ENCODE measurements at places on chromosomes 16 and 17.

GRCh38 chr17:73137376-73137775, 27.4 kb upstream of the SSTR2 start:
- DNase-seq: no peak

GRCh38 chr17:35214631-35215273, 20.6 kb upstream of the SLC35G3 start:
- DNase-seq: no peak

GRCh38 chr17:18948476-18949006, 3.4 kb upstream of the SLC5A10 start:
- DNase-seq: no peak

DNA sequence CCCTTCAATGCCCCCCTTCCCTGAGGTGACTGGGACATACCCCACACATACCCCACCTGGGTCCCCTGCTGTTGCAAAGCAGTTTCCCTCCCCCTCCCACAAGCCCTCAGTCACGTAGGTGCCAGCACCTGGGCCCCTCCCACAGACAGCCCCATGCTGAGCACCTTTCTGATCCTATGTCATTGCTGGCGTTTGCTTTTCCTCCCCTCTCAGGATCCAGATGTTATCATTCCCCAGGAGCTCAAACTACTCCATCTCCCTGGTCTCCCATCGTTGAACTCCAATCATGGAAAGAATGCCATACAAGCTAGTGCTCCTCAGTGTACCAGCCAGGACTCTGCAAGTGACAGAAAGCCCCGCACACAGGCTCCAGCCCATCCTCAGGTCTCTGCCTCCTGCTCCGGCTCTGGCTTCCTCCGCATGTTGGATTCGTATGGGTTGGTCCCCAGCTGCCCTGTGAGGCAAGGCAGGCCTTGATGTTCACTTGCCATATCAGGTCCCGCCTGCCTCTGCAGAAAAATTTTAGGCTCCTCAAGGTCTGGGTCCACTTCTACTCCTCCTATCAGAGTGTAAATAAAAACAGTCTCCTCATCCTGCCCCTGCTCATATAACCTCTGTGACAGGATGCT, 31.4 kb upstream of the MED9 start:
- no peak for DNase-seq

GRCh38 chr16:6484935-6485334, 847.7 kb upstream of the RBFOX1 start:
- no peak for DNase-seq

DNA sequence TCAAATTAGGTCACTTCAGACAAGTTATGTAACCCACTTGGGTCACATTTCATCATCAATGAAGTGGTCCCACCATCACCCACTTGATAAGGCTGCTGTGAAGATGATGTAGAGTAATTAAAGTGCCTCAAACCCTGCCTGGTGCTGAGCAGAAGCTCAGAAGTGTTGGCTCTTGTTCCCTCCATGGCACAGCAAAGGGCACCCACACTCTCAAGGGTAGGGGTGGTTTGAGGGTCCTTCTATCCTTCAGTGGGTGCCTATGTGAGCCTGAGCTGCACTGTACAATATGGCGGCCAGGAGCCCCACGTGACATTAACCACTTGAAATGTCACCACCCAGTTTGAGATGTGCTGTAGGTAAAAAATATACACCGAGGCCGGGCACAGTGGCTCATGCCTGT, 71.5 kb downstream of the CYTH1 start:
- no peak for DNase-seq

- peak; percentile 82 for DNase-seq
Observed at GRCh38 chr17:82236142-82236971, 7.5 kb downstream of the SLC16A3 start.

DNA sequence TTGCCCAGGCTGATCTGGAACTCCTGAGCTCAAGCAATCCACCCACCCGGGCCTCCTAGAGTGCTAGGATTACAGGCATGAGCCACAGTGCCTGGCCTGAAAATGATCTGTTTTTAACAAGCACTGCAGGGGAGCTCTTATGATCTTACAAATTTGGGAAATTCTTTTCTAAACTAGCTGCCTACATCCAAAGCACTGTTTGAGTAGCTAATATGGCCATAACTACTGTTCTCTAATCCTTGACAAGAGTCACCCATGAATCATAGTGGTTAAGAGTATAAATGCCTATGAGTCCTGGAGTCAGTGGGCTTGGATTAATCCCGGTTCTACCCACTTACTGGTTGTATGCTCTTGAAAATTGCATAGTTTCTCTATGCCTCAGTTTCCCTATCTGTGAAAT, 1.4 kb upstream of the CPPED1 start:
- no peak for DNase-seq

GRCh38 chr17:56031636-56032035, 121.6 kb upstream of the ANKFN1 start:
- no peak for DNase-seq

DNA sequence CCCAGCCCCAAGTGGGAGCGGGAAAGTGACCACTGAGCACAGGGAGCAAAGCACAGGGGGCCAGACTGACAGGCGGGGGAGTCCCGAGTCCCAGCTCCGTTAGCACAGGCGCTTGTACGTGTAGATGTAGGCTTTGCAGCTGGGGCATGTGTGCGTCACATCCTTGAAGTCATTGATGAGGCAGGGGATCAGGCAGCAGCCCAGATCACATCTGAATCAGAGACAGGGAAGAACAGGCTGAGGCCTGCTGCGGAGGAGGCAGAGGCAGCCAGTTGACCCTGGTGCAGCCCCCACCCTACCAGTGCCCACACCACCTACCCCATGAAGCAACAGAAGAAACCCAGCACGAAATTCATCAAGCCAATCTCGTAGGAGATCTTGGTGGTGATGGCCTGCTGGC, 26.1 kb downstream of the CDIP1 start:
- no peak for DNase-seq

DNA sequence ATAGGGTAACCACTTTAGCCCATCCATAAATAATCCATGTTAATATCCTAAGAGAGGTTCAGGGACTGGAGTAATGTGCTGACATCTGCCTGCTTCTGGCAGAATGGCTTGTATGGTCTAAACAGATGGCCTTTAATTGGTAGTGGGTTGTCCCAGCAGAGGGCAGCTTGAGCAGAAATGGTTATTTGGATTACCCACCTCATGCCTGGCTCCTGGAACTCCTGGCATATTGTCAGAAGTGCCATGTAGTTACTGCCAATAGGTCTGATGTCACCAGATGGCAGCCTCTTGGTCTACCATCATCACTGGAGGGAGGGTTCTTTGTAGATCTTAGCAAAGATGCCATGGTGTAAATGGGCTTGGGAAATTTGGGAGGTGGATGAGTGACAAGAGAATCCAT, 157.5 kb upstream of the SOX9 start:
- DNase-seq: no peak

DNA sequence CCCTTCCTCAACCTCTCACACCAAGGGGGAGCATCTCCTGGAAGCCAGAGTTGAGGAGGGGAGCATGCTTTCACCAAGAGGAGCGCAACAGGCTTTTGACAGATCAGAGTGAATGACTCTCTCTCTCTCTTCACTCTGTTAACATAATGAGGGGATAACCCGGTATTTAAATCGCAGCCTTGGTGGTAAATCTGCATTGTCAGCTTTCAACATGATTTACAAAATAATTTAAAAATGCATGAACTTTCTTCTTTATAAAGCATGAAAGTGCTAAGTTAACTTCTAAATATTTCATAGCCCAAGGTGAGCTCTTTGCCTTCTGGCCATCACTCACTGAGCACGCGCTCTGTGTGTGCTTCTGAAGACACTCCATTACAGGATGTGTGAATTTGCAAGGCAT, 61.8 kb downstream of the TMEM114 start:
- DNase-seq: no peak

- DNase-seq: no peak
Observed at GRCh38 chr16:19555938-19556771, 652 bp downstream of the VPS35L start.

DNA sequence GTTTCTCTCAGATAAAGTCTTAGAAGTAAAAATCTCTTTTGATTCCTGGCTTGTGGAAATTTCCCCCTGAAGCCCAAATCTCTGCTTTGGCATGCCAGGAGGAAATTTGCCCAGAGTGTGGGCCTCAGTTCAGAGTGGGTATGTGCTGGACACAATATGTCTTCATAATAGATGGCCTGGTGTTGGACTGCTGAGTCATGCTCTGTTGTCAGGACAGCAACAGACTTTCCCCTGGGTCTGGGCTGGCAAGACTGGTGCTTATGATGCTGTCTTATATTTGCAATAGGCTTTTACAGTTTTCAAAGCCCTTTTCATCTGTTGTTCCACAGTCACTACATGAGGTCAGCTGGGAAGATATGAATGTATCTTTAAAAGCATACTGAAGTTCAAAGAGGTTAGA, 57.0 kb downstream of the SHISA9 start:
- DNase-seq: no peak

DNA sequence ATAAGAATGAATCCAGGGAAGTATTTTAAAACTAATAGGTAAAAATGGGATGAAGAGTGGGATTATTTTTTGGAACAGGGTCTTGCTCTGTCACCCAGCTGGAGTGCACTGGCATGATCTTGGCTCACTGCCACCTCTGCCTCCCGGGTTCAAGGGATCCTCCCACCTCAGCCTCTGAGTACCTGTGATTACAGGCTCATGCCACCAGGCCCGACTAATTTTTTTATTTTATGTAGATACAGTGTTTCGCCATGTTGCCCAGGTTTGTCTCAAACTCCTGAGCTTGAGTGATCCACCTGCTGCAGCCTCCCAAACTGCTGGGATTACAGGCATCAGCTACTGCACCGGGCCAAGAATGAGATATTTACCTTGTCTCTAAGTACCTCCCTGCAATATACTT, 22.1 kb downstream of the NSMCE1 start:
- no peak for DNase-seq

DNA sequence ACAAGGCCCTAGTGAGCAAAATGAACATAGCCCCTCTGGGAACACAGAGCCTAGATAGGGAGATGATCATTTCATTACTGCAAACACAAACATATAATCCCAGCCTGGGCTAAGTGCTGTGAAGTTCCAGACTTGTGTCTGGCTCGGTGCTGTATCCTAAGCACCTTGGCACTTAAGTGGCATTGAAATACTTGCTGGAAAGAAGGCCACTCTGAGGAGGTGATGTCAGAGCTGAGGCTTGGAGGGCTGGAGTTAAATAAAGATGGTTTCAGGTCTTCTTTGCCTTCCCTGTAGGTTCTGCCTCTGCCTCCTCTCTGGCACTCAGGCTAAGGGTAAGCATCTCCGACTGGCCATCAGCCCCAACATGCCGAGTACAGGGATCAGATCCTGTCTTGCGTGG, 2.4 kb upstream of the CACNA1G start:
- no peak for DNase-seq

- no peak for DNase-seq
Observed at GRCh38 chr17:7715936-7716886, 1.3 kb upstream of the DNAH2 start.

DNA sequence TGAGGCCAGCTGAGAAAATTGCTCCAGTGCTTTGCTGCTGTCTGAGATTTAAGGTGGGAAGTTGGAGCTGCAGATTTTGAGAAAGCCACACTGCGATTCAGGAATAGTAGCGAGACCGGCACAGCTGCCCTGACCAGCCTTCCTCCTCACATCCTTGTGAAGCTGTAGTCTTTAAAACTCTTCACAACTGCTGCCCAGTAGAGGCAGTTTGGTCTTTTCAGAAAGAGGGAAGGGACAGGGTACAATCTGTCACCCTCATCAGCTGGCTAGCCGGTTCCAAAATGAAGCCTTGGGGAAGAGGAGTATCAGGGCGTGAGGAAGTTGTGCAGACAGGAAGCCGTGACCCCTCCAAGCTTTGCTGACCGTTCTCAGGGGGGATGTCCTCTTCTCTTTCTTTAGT, 195.3 kb downstream of the MSI2 start:
- DNase-seq: no peak

DNA sequence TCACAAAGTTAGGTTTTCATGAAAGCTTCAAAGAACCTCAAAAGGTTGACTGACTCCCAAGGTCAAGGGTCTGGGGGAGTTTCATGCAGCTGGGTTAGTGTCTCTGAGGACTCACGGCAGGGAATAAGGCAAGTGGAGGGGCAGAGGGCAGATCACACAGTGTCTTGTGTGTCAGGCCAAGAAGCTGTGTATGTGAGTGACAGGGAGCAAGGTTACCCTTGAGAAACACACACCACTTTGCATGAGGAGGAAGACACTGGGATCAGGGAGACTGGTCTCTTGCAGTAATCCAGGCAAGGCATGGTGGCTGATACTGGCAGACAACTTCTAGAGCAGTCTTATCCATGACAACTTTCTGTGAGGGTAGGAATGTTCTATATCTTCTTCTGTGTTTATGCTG, 6.3 kb downstream of the FLOT2 start:
- no peak for DNase-seq

DNA sequence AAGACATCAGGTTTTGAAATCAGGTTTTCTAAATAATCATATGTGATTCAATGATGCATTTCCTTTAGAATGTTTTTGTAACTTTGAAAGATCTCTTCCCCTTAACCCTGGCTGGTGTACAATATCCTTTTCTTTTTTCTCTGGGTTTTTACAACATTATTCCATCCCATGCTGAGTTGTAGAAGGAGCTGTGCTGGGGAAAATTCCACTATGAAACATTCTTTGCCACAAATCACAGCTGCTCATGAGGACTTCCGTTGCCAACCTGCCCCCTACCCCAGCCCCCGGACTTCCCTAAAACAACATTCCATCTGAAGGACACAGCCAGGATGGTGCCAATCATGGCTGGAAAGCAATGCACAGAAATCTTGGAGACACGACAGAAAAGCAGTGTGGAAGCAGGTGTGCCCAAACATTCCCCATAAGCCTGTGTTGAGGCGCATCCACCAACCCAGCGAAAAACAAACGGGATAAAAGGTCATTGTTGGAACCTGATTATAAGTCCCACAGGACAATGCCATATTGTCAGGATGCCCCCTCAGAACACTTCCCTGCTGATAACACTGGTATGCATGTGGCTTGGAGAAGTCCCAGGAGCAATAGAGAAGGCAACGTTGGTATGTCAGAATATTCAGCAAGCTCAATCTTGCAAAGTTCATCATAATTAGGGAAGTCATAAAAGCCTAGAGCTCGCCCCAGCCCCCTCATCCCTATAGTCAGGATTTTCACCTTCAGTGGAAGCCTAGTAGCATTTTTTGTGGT, 475.0 kb downstream of the HS3ST3B1 start:
- DNase-seq: no peak

Measured in D721Med (cell line).